Uterine smooth muscle cell (primary cell): ENCODE measurements at places on chromosomes 16 and 17. TPM values are rescaled to one million over a fixed set of nuclear protein-coding genes. Genes with fewer than 3 reads are reported as not detected.

PRPSAP1 gene
- total RNA-seq = 36.4 and 38.2 TPM in 2 replicates

CCDC200 gene
- total RNA-seq = not detected in 2 replicates

TBX21 gene
- total RNA-seq = 0.12 and 1.4 TPM in 2 replicates

PPM1E gene
- 0.55 and 1.2 TPM in 2 replicates for total RNA-seq

CCL2 gene
- 6.3 and 12.0 TPM in 2 replicates for total RNA-seq

PDF gene
- total RNA-seq = 21.6 and 30.3 TPM in 2 replicates

SLC9A5 gene
- 1.4 and 2.9 TPM in 2 replicates for total RNA-seq

MXRA7 gene
- 137 and 200 TPM in 2 replicates for total RNA-seq

UTS2R gene
- not detected in 2 replicates for total RNA-seq

CRHR1 gene
- total RNA-seq = not detected in 2 replicates

TEKT1 gene
- total RNA-seq = not detected in 2 replicates

ALOX15B gene
- 0.12 TPM in 1 of 2 replicates, not detected in the other for total RNA-seq

NEK8 gene
- total RNA-seq = 3.0 and 3.5 TPM in 2 replicates

CLEC3A gene
- not detected in 2 replicates for total RNA-seq

KCNJ12 gene
- under 0.01 and 0.37 TPM in 2 replicates for total RNA-seq

SP2 gene
- total RNA-seq = 0.37 and 0.66 TPM in 2 replicates

LDHD gene
- 0.44 and 2.1 TPM in 2 replicates for total RNA-seq

DHX58 gene
- total RNA-seq = 10.3 and 17.4 TPM in 2 replicates

MRPL38 gene
- total RNA-seq = 31.6 and 33.8 TPM in 2 replicates

OTOP3 gene
- not detected in 2 replicates for total RNA-seq

TMEM106A gene
- 2.9 and 3.5 TPM in 2 replicates for total RNA-seq

TSPAN10 gene
- total RNA-seq = 1.3 and 4.0 TPM in 2 replicates

TMEM98 gene
- 88.8 and 143 TPM in 2 replicates for total RNA-seq

HBQ1 gene
- 0.44 TPM in 1 of 2 replicates, not detected in the other for total RNA-seq

MSLN gene
- under 0.01 and 0.12 TPM in 2 replicates for total RNA-seq

TMEM219 gene
- 49.6 and 86.6 TPM in 2 replicates for total RNA-seq

TRAF4 gene
- total RNA-seq = 13.4 and 30.5 TPM in 2 replicates

CD300H gene
- total RNA-seq = not detected in 2 replicates

CTRL gene
- total RNA-seq = 0.33 TPM in 1 of 2 replicates, not detected in the other

STH gene
- not detected in 2 replicates for total RNA-seq

CHST4 gene
- total RNA-seq = not detected in 2 replicates

SDK2 gene
- 0.11 and 0.12 TPM in 2 replicates for total RNA-seq

SLC2A4 gene
- total RNA-seq = under 0.01 TPM in 2 replicates

SRCIN1 gene
- total RNA-seq = under 0.01 and 0.12 TPM in 2 replicates

TBC1D3G gene
- not detected in 2 replicates for total RNA-seq

OR3A3 gene
- total RNA-seq = 0.33 TPM in 1 of 2 replicates, not detected in the other

ZNF750 gene
- total RNA-seq = not detected in 2 replicates

SAMD14 gene
- 1.7 and 1.8 TPM in 2 replicates for total RNA-seq

TERB1 gene
- total RNA-seq = 0.11 TPM in 1 of 2 replicates, not detected in the other

SPATA32 gene
- 0.12 TPM in 1 of 2 replicates, not detected in the other for total RNA-seq

FA2H gene
- not detected in 2 replicates for total RNA-seq

MLKL gene
- total RNA-seq = 8.6 and 15.5 TPM in 2 replicates

CSH1 gene
- not detected in 2 replicates for total RNA-seq

APOH gene
- not detected in 2 replicates for total RNA-seq

EPN3 gene
- total RNA-seq = under 0.01 TPM in 1 of 2 replicates, not detected in the other

BAHCC1 gene
- 3.3 and 4.6 TPM in 2 replicates for total RNA-seq

EFCAB13 gene
- total RNA-seq = 3.7 and 12.9 TPM in 2 replicates

TEKT5 gene
- total RNA-seq = not detected in 2 replicates

CNGB1 gene
- total RNA-seq = not detected in 2 replicates

TNFSF13 gene
- total RNA-seq = 0.44 and 0.75 TPM in 2 replicates

ANKRD40CL gene
- not detected in 2 replicates for total RNA-seq

TM4SF5 gene
- total RNA-seq = not detected in 2 replicates

ABCA3 gene
- 0.89 and 1.5 TPM in 2 replicates for total RNA-seq
